ENCODE measurements at places on chromosomes 3 and 15.

- no peak for DNase-seq
These were observed 2.2 kb downstream of the MAPK6 start for GRCh38 chr15:52021128-52021671.

DNA sequence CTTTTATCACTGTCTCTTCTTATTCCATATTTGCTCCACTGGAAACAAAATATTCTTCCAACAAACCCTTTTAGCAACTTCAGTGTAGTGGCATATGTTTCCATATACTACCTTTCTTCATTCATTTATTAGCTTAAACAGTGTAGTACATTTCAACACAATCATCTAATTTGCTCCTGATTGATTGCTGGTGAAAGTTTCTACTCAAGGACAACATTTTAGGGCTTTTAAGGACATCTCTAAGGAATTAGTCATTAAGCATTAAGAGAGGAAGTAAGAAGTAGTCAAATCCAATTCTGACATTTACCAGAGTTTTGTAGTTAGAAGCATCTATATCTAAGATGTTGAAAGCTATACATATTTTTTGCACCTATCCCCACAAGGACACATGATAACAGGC, 55.8 kb downstream of the RSRC1 start:
- no peak for DNase-seq

DNA sequence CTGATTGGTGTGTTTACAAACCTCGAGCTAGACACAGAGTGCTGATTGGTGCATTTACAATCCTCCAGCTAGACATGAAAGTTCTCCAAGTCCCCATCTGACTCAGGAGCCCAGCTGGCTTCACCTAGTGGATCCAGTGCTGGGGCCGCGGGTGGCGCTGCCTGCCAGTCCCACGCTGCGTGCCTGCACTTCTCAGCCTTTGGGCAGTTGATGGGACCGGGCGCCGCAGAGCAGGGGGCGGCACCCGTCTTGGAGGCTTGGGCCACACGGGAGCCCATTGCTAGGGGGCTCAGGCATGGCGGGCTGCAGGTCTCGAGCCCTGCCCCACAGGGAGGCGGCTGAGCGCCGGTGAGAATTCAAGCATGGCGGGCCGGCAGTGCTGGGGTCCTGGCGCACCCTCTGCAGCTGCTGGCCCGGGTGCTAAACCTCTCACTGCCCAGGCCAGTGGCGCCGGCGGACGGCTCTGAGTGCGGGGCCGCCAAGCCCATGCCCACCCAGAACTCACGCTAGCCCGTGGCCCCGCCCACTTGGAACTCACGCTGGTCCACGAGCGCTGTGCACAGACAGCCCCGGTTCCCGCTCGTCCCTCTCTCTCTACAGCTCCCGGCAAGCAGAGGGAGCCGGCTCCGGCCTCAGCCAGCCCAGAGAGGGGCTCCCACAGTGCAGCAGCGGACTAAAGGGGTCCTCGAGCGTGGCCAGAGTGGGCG, 6.6 kb upstream of the TBL1XR1 start:
- no peak for DNase-seq

- no peak for DNase-seq
These were observed 41.9 kb downstream of the CCDC12 start for GRCh38 chr3:46934498-46935167.

DNA sequence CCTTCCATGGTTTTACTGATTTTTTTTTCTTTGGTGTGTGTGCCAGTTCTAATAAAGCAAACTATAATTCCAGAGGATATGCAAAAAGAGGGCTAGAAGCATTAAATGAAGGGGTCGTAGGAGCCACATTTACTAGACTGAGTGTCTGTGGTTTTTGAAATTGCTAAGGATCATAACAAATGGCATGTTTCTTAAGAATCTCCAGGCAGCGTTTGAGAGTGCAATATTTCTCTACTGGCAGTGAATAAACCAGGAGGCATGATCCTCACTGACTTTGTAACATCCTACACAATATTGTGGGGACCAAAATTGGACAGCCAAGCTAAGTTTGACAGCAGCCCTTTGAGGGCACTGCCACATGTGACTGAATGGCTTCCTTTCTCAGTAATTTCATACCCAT, 115.9 kb upstream of the CCNL1 start:
- no peak for DNase-seq

GRCh38 chr3:161263057-161263456, 41.9 kb downstream of the NMD3 start:
- no peak for DNase-seq

- DNase-seq: no peak
These were observed 7.3 kb downstream of the CSRNP1 start for GRCh38 chr3:39146083-39146501.

GRCh38 chr3:102006812-102007485, 157.6 kb downstream of the NFKBIZ start:
- DNase-seq: no peak

DNA sequence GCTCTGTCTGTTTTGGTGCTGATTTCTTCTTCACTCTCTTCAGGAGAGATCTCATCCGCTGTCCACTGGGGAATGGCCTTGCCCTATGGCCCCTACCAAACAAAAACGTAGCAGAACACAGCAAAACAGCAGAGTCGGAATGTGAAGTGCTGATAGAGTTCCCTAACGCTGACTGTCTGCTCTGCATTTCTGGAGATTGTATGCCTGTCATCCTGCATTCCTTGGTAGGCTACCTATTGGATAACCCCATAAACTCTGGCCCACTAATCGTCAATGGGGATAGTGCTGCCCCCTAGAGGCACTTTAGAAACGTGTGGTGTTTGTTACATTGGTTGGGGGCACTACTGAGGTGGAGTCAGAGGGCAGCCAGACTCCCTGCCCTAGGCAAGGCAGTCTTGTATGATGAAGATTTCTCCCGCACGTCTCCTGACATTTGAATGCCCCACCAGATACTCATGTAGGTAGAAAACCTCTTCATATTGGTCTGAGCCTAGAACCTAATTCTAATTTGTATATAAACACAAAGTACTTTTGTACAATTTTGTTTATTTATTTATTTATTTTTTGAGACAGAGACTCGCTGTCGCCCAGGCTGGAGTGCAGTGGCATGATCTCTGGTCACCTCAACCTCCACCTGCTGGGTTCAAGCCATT, 15.6 kb upstream of the MAGEF1 start:
- DNase-seq: peak; percentile 68

GRCh38 chr15:66803182-66803729, 101.2 kb downstream of the SMAD6 start:
- DNase-seq: no peak

GRCh38 chr15:70337277-70338186, 239.8 kb upstream of the TLE3 start:
- no peak for DNase-seq
